ENCODE measurements at places on chromosomes 5 and 9.

DNA sequence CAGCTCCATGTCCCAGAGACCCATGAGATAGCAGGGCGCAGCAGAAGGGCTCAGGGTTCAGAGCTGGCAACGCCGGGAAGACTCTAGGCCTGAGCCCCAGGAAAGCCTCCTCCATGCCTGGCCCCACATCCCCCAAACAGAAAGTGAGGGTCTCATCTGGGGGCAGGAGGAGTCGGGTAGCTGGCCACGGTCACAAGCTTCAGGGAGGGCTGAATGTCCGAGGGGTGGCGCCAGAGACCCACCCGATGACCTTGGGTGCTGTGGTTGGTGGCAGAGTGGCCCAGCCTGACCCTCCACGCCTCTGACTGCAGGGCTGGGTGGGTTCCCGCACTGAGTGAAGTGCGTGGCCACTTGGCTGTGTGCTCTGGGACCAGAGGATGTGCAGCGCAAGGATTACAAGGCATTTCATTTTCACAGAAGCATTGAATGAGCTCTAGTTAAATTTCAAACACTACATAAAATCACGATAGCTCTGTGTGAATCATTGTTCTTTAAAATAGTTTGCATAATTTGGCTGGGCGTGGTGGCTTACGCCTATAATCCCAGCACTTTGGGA lies 3.0 kb downstream of the C8G start:
- no peak for DNase-seq

DNA sequence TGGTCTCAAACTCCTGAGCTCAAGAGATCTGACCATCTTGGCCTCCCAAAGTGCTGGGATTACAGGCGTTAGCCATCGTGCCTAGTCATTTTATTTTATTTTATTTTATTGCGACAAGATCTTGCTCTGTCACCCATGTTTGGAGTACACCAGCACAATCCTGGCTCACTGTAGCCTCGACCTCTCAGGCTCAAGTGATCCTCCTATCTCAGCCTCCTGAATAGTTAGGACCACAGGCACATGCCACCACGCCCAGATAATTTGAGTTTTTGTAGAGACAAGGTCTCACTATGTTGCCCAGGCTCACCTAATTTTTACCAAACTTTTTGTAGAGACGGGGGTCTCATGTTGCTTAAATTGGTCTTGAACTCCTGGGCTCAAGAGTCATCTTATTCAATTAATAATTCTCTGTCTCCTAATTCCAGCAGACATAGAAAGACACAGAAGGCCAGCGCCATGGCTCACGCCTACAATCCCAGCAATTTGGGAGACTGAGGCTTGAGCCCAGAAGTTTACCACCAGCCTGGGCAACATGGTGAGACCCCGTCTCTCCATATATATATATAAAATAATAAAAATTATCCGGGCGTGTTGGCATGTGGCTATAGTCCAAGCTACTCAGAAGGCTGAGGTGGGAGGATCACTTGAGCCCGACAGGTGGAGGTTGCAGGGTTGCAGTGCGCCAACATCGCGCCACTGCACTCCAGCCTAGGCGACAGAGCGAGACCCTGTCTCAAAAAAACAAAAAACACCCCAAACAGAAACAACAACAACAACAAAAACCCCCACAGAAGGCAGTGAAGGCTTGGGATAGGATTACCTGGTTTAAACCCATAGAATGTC lies 1.0 kb upstream of the UBAP1 start:
- no peak for DNase-seq

- no peak for DNase-seq
Measured at GRCh38 chr5:92906798-92907376, 674.1 kb downstream of the NR2F1-AS1 start.

- DNase-seq = no peak
Measured at GRCh38 chr5:165783024-165783423, 2277.6 kb downstream of the MAT2B start.

DNA sequence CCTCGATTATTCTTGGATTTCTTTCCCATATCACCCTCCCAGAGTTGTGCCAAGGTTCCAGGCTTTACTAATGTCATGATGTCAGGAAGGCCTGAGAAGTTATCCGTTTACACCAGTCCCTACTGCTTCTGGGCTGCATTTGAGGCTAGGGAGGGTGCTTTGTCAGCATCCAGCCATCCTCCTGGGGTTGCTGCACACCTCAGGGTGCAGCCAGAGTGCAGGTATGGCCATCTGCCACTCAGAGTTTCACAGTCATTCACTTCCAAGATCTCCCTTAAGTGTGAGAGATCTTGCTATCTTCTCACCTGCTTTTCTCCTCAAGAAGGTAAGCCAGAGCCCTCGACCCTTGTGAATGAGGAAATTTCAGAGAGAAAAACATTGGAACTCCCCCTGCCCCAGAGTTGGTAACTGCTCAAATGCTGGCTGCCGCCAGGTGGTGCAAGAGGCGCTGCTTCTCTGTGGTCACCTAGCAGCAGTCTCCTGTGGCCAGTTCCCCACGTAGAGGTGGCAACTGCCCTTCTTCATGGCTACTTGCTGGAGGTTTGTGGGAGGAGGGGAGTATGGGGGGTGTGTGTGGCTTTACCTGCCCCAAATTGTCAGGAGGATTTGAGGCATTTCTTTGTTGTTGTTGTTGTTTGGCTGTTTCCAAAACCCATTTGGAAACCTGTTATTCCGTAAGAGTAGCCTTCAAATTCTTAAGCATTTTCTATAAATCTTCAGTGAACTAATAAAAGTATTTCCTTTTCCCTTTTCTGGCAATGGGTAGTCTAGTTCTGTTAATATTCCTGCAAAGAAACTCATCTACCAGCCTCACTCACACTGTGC lies 259.6 kb upstream of the DMRT1 start:
- DNase-seq = no peak

GRCh38 chr9:3962971-3963642 lies 336.8 kb downstream of the GLIS3 start:
- DNase-seq = no peak

- no peak for DNase-seq
Measured at GRCh38 chr9:125878164-125878631, 131.0 kb downstream of the PBX3 start.

DNA sequence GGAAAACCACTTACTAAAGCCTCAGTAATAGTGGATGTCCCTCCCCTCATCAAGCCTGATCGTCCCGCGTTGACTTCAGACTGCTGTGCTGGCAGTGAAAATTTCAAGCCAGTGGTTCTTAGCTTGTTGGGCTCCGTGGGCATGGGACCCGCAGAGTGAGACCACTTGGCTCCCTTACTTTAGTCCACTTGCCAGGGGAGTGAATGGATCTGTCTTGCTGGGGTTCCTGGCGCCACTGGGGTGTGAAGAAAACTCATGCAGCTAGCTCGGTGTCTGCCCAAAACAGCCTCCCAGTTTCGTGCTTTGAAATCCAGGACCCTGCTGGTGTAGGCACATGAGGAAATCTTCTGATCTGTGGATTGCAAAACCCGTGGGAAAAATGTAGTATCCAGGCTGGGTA lies 480.0 kb upstream of the IZUMO3 start:
- DNase-seq = no peak

DNA sequence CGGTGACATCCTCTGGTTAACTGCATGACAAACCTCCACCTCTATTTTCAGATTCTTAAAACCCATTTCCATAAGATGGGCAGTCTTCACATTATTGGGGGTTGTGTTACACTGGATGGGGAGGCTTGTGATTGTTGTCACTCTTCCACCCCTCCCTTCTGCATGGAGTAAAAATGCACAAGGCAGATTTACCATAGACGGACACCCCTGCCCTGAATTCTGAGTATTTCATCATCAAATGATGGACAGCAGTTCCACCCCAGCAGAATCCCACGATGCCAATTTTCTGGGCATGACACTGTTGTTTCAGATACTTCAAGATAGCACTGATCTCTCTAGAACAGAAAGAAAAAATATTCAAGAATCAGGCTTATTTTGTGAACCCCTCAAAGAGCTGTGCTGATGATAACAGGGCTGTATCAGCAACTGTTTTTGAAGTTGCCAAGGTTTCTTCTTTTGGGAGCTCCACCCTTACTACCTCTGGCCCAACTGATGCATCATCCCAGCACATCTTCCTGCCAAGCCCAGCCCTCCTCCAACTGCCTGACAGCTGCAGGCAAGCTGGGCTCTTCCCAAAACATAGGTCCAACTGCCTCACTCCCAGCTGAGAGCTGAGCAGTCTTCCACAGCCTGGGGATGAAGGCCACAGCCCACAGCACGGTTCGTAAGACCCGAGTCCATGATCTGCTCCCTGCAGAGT lies 21.4 kb downstream of the CMBL start:
- no peak for DNase-seq

- no peak for DNase-seq
Measured at GRCh38 chr5:142152384-142152732, 43.8 kb downstream of the NDFIP1 start.

GRCh38 chr9:71004196-71004595 lies 117.2 kb downstream of the TRPM3 start:
- DNase-seq = no peak

GRCh38 chr5:130067364-130067763 lies 163.1 kb downstream of the CHSY3 start:
- no peak for DNase-seq

DNA sequence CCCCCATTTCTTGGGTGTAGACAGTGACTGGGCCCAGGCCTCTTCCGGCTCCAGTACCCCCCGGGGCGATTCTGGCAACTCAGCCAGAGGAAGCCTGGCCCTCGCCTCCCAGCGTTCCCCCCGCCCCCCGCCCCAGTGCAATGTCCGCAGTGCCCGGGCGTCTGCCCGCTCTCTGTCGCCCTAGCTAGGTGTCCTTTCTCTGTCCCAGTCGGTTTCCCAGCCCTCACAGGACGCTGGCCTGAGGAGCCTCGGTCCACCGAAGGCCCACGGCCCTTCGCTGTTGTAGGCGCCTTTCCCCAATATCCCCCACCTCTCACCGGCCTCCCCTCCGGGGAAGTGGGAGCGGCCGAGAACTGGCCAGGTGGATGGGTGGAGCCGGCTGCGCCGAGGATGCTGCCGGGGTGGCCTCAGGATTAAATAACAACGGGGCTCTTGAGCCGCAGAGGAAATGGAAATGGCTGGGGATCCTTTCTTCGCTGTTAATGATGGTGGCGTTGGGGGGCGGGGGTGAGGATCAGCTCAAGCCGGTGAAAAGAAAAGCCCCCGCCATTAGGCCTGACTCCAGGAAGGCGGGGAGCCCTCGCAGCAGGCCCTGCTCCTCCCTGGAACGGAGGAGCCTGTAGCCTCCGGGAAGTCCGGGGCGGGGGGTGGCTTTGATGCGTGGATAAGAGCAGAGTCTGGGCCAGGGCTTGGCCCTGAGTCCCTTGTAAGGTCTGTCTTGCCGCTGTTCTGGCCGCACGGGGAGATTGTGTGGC lies 1.1 kb upstream of the SPRY4 start:
- no peak for DNase-seq

- DNase-seq = no peak
Measured at GRCh38 chr9:114908104-114908622, 22.2 kb downstream of the TNFSF8 start.

DNA sequence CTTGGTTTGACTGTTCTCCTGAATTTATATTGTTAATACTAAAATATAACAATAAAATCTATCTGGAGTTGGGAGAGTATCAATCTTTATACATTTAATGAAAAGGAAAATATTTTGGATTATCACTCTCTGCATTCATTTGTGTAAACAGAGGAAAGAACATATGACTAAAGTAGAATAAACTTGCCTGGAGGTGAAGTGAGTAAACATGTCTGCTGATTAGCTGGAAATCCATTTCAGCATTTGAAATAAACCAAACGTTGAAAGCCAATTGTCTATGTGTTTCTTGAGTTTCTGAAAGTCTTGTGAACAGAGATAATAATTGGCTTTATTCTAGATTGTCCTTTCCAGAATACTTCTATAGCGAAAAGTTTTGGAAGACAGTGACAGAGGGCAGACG lies 776.2 kb downstream of the SEMA5A start:
- no peak for DNase-seq

DNA sequence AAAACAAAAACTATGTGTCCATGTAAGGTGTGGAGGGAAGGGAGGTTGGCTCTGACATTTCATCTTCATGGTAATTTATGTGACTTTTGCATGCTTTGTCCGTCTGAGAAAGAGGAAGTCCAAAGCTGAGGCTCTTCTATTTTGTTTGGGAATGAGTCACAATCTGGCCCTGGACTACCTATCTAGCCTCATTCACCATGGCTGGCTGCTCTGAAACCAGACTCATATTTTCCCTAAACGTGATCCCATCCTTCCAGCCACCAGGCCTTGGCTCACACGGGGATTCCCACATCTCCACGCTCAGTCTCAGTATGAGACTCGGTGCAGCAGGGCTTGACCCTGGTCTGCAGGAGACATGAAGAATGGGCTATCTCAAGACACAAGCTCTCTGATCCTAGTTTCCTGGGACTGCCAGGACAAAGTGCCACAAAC lies 672.8 kb downstream of the ACTL7B start:
- no peak for DNase-seq

All from brain pericyte (primary cell).